ENCODE measurements at places on chromosomes 7 and 10. TPM values are rescaled to one million over a fixed set of nuclear protein-coding genes. Genes with fewer than 3 reads are reported as not detected.
A peak's percentile ranks its signal among the peaks of the same experiment; 100 is the strongest.

DNA sequence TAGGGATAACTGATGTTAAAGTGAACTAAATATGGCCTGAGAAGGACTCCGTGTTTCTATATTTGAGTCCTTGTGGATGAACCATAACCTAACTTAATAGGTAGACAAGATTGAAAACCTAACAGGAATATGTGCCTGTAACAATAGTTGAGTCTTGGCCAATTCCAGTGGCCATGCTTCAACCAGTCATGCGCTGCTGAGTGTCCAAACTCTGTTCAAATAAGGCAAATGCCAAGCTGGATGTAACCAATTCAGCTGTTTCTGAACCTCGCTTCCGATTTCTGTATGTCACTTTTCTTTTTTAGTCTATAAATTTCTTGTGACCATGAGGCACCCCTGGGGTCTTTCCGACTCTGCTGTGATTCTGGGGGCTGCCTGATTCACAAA is 608.2 kb downstream of the GALNT17 start:
- no peaks in the 10 kb centered on the region for H3K36me3 ChIP-seq
- no peaks in the 10 kb centered on the region for H3K4me1 ChIP-seq
- no peak overlapping the region for H3K4me3 ChIP-seq
- H3K27ac ChIP-seq, result no peak overlapping the region
- no peak for DNase-seq

DNA sequence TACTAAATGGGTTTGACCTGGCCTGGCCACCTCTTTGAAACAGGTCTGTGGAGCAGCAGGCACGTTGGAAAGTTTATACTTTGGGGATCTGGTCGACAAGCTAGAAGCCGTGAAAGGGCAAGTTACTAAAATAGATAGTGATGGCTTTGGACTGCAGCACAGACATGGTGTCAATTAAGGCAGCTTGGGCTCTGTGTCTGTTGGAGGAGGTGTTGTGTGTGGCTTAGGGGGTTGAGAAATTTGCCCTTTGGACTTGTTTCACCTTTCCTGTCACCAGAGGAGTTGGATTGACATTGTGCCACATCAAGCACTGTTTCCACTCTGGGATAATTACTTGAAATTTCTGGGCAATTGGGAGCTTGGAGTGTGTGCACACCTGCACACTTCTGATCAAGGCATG is 251.8 kb upstream of the MKI67 start:
- no peaks in the 10 kb centered on the region for H3K4me1 ChIP-seq
- DNase-seq, result no peak
- no peak overlapping the region for H3K27ac ChIP-seq
- no peak overlapping the region for H3K4me3 ChIP-seq

GRCh38 chr7:97107192-97107800 is 10.2 kb upstream of the SDHAF3 start:
- H3K27me3 ChIP-seq, result peaks cover 19% of the 10 kb centered on the region
- H3K4me1 ChIP-seq, result no peaks in the 10 kb centered on the region
- no peak overlapping the region for H3K27ac ChIP-seq
- no peak for DNase-seq
- H3K4me3 ChIP-seq, result no peak overlapping the region
- H3K36me3 ChIP-seq, result no peaks in the 10 kb centered on the region

- H3K27ac ChIP-seq, result no peak overlapping the region
- peak; percentile 35 for DNase-seq
- peaks cover 5% of the 10 kb centered on the region for H3K4me1 ChIP-seq
- H3K36me3 ChIP-seq, result no peaks in the 10 kb centered on the region
- no peaks in the 10 kb centered on the region for H3K27me3 ChIP-seq
- peak overlapping the region; percentile 27 for H3K4me3 ChIP-seq
Observed at GRCh38 chr7:25565949-25566348, 337.7 kb upstream of the NPVF start.

DNA sequence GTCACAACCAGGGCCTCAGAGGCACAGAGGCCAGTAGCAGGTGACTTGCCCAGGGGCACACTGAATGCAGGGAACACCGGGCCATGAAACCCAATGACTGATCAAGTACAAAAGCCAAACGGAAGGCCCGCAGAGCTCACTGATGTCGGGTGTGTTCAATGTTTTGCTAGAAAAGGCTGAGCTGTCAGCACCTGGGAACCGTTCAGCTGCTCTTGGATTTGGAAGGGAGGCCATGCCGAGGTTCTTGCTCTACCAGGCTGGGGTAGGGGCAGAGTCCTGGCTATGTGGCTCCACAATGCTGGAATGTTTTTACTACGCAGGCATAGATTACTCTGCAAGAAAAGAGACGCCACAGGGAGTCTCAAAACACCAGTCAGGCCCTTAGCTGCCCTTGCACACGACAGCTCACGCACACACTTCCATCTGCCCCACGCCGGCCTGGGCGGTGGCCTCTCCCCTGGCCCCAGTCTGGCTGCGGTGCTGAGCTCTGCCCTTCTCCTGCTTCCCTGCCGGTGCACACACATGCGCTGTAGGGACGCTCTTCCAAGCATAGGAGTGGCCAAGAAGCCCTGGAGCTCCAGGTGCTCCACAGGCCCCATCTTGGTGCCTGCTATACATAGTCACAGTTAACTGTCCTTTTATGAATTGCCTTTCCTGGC is 79.9 kb downstream of the ZRANB1 start:
- no peak overlapping the region for H3K4me3 ChIP-seq
- H3K27ac ChIP-seq, result no peak overlapping the region
- peaks cover 3% of the 10 kb centered on the region for H3K27me3 ChIP-seq
- no peaks in the 10 kb centered on the region for H3K4me1 ChIP-seq
- no peak for DNase-seq
- no peaks in the 10 kb centered on the region for H3K36me3 ChIP-seq

- H3K36me3 ChIP-seq, result no peaks in the 10 kb centered on the region
- H3K27ac ChIP-seq, result peak overlapping the region; percentile 28
- no peak overlapping the region for H3K4me3 ChIP-seq
- no peak for DNase-seq
- H3K27me3 ChIP-seq, result no peaks in the 10 kb centered on the region
Observed at GRCh38 chr10:104340641-104341040, 2.4 kb upstream of the ITPRIP start.

- peaks cover 2% of the 10 kb centered on the region for H3K27me3 ChIP-seq
- no peak for DNase-seq
- H3K27ac ChIP-seq, result no peak overlapping the region
- no peaks in the 10 kb centered on the region for H3K36me3 ChIP-seq
- H3K4me1 ChIP-seq, result no peaks in the 10 kb centered on the region
Observed at GRCh38 chr10:24240041-24240751, 31.3 kb downstream of the KIAA1217 start.

- H3K4me3 ChIP-seq, result no peak overlapping the region
- H3K27me3 ChIP-seq, result no peaks in the 10 kb centered on the region
- H3K36me3 ChIP-seq, result no peaks in the 10 kb centered on the region
Observed at GRCh38 chr7:51026341-51026740, 243.6 kb upstream of the GRB10 start.

The IMMP2L gene
- 17.1 TPM for total RNA-seq

The PDE6C gene
- total RNA-seq, result not detected
